ENCODE measurements at places on chromosomes 4 and X. TPM values are rescaled to one million over a fixed set of nuclear protein-coding genes. Genes with fewer than 3 reads are reported as not detected.

The GNRHR gene
- total RNA-seq = not detected

The GAGE12D gene
- not detected for total RNA-seq

The FRYL gene
- 71.7 TPM for total RNA-seq

The PCDH19 gene
- not detected for total RNA-seq

The HNRNPH2 gene
- total RNA-seq = 15.0 TPM

The TAPT1 gene
- total RNA-seq = 65.3 TPM

The PABPC1L2B gene
- total RNA-seq = not detected

The GPR50 gene
- not detected for total RNA-seq

The RAP2C gene
- total RNA-seq = 43.4 TPM

The MFAP3L gene
- total RNA-seq = 1.7 TPM

The SSX3 gene
- total RNA-seq = not detected

The CT83 gene
- not detected for total RNA-seq

The FIP1L1 gene
- total RNA-seq = 139 TPM

The PAGE2 gene
- total RNA-seq = not detected

The GPRASP2 gene
- 1.4 TPM for total RNA-seq

The KLHL5 gene
- 42.5 TPM for total RNA-seq

The LARP7 gene
- 49.1 TPM for total RNA-seq

The PAK3 gene
- 1.8 TPM for total RNA-seq

The HSFX1 gene
- total RNA-seq = 0.67 TPM

The CLGN gene
- 0.14 TPM for total RNA-seq

The DCLK2 gene
- 0.46 TPM for total RNA-seq

The ZFP42 gene
- not detected for total RNA-seq

The PCDH10 gene
- total RNA-seq = not detected

The CSAG2 gene
- not detected for total RNA-seq

The PAGE1 gene
- total RNA-seq = not detected

The GBA3 gene
- not detected for total RNA-seq

The TCEAL6 gene
- 0.25 TPM for total RNA-seq

The TKTL2 gene
- total RNA-seq = not detected

The MAGEB17 gene
- not detected for total RNA-seq

The EPHA5 gene
- not detected for total RNA-seq

The LAGE3 gene
- total RNA-seq = 35.8 TPM

The ALB gene
- total RNA-seq = 0.42 TPM

The HAUS3 gene
- 21.0 TPM for total RNA-seq

The ADH4 gene
- not detected for total RNA-seq

The BRS3 gene
- not detected for total RNA-seq

The CRMP1 gene
- not detected for total RNA-seq

The KCND1 gene
- 7.6 TPM for total RNA-seq

The ALAS2 gene
- total RNA-seq = not detected

The STAP1 gene
- 9.6 TPM for total RNA-seq

The MAGEA2 gene
- not detected for total RNA-seq

The SLC4A4 gene
- total RNA-seq = 0.46 TPM

The TASL gene
- total RNA-seq = 2.6 TPM

The DMRTC1B gene
- total RNA-seq = 0.30 TPM

The ASB12 gene
- 0.31 TPM for total RNA-seq

The CXCL1 gene
- not detected for total RNA-seq

The ZNF185 gene
- 5.2 TPM for total RNA-seq

The OPRPN gene
- not detected for total RNA-seq

The APBB2 gene
- 6.8 TPM for total RNA-seq

The KLHL4 gene
- not detected for total RNA-seq

The MAP3K15 gene
- 0.70 TPM for total RNA-seq

The MID1IP1 gene
- total RNA-seq = 118 TPM

The PGK1 gene
- 345 TPM for total RNA-seq

All from activated T-cell treated with anti-CD3 and anti-CD28 coated beads, Interleukin-2, amount 50 U/mL, for 72 hours (primary cell).